Activated T-cell treated with anti-CD3 and anti-CD28 coated beads, Interleukin-2, amount 50 U/mL, for 1 hour (primary cell): ENCODE measurements at places on chromosomes 13 and 19.

DNA sequence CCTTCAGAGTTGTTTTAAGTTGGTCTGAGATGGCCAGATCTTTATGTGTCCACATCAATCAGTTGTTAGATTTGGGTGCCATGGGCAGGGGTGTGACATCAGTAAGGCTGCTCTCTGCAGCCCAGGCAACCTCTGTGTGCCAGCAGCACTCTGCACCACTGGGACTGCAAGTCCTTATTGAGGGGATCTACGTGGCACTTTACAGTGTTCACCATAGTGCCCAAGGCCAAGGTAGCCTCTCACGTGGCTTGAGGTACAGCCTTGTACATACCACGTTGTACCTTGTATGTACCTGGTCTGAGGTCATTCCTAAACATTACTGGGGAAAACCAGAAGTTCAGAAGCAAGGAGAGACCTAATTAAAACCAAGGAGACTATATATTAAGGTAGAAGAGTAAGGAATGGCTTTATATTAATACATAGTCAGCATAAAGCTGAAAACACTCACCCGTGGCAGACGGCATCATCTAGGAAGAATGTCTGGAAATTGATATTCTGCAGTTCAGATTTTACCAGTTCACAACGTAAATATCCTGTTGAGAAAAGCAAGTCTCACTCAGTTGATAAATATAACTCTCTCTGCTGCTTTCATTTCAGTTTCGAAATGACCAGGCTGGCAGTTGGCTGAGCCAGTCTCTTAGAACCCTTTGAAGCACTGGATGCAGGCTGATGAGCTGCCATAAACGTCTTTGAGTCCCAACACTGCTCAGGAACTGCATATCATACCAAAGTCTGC is 128.8 kb downstream of the ZDHHC20 start:
- no peak for DNase-seq

GRCh38 chr13:112968380-112968909 is 569 bp upstream of the MCF2L start:
- peak; percentile 64 for DNase-seq

- DNase-seq, result no peak
Observed at GRCh38 chr13:40818926-40819325, 29.5 kb downstream of the SLC25A15 start.

DNA sequence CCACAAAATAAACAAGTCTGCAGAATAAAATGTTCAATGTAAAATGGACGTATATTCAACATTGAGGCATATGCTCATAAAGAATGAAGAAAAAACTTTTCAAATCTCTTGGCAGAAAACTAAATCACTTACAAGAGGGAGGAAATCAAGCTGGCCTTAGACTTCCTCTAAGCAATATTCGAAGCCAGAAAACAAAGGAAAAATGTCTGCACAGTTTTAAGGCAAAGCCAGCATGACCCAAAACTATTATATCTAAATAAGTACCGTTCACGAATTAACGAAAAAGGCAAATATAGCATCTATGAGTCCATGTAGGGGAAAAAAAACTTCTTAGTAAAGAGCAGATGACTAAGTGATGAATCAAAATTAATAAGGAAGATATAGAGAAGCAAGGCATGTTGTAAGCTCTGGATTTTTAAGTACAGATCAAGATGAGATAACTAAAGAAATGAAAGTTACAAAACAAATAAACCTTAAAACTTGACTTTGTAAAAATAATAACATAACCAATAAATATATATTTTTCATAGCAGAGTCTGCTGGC is 101.3 kb downstream of the KCNRG start:
- DNase-seq, result no peak

GRCh38 chr19:49894879-49895565 is 1.7 kb downstream of the IL4I1 start:
- DNase-seq, result no peak

GRCh38 chr13:40665126-40666044 is 1.1 kb downstream of the FOXO1 start:
- peak; percentile 67 for DNase-seq

- DNase-seq, result no peak
Observed at GRCh38 chr19:52567921-52568320, 2.2 kb upstream of the ZNF701 start.

- DNase-seq, result no peak
Observed at GRCh38 chr13:66887088-66887487, 343.0 kb downstream of the PCDH9 start.

DNA sequence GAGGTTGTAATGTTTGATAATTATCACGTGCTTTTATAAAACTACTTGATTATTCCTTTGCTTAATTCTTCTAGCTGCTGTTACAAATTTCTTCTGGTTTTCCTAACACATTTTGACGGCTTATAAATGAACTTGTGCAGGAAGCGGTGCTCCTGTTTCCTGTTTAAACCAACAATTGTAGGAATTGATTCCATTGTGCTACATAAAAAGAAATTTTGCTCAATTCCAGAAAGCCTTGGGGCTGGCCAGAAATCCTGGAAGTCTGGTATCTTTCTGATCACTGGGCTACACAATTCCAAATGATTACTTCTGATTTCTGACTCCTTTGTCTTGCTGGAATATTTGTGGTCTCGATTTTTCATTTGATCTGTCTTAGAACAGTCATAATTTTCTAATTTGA is 14.9 kb downstream of the RFC3 start:
- DNase-seq, result no peak

DNA sequence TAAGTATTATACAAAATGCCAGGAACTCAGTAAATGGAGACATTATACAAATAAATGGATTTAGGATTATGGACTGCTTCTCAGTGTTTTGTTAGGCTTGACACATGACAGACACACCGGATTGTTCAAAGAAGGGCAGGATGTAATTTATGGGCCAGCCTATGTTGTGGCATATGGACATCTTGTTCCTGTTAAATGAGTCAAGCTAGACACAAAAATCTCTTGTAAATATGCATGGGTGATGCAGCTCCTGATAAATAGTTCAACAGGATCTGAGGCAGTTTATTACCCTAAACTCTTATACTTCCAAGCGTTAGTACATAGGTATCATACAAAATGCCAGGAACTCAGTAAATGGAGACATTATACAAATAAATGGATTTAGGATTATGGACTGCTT is 502.3 kb downstream of the TBC1D4 start:
- DNase-seq, result no peak

DNA sequence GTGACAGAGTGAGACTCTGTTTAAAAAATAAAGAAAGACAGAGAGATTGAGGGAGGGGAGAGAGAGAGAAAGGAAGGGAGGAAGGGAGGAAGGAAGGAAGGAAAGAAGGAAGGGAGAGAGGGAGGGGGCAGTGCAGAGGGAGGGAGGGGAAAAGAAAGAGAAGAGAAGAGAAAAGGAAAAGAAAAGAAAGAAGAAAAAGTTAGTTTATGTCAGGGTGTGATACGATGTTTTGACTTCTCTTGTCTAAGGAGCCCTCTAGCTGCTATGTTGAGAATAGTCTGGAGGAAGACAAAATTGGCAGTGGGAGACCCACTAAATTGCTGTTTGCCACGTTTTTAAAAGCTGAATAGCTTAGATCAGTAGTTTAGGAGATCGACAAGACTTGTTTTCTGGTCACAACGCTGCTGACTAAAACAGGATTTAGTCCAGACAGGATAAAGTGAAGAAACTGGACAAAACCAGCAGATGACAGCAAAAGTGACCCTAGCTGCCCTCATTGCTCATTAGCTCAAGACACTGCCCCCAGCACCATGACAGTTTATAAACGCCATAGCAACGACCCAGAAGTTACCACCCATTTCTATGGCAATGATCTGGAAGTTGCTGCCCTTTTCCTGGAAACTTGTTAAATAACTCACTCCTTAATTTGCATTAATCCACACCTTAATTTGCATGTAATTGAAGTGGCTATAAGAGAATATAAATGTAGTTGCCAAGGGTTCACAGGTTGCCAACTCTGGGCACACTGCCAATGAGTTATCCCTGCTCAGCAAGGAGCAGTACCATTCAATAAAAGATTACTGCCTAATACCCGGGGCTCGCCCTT is 11.1 kb downstream of the TEX101 start:
- no peak for DNase-seq

DNA sequence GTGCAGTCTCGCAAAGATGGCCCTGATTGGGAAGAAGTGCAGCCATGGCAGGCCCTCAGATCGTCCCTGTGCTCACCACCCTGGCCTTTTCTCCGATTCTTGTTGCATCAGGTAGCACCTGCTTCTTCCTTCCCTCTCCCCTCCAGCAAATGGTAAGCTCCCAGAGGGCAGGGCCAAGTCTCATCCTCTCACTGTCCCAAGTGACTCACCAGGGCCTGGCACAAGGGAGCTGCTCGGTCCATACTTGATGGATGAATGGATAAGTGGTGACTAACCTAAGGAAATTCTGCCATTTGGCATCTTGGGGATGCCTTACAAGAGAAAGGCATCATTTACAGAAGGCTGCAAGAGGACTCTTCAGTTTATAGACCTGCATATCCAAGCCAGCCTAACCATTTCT is 84.9 kb downstream of the ZIC5 start:
- DNase-seq, result no peak

- DNase-seq, result no peak
Observed at GRCh38 chr13:67042556-67042955, 187.6 kb downstream of the PCDH9 start.

DNA sequence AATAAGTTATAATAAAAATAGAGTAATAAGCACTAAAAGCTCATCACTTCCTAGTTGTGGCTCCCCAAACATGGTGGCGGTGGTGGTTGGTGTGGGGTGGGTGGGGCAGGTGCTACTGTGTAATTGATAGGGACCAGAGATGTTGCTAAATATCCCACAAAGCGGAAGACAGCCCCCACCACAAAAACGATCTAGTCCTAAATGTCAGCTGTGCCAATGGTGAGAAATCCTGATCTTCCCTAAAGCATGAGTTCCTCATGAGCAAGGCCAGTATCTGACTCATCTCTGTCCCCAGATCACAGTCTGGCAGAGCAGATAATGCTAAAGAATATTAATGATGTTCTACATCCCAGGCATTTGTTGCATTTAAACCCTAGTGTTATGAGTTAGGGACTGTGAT is 1.9 kb upstream of the EDDM13 start:
- no peak for DNase-seq

GRCh38 chr19:21750586-21751128 is 16.7 kb downstream of the ZNF100 start:
- DNase-seq, result no peak

DNA sequence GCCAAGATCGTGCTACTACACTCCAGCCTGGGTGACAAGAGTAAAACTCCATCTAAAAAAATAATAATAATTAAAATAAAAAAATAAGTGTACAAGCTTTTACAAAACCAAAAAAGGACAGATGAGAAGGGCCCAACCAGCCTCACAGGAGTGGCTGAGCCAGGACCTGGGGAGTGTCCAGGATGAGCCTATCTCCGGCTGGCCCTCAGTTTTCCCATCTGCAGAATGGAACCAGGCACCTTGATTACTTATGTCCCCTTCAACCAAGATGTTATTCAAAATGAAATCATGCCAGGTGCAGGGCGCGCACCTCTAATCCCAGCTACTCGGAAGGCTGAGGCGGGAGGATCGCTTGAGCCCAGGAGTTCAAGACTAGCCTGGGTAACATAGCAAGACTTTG is 9.5 kb upstream of the IFI30 start:
- no peak for DNase-seq

DNA sequence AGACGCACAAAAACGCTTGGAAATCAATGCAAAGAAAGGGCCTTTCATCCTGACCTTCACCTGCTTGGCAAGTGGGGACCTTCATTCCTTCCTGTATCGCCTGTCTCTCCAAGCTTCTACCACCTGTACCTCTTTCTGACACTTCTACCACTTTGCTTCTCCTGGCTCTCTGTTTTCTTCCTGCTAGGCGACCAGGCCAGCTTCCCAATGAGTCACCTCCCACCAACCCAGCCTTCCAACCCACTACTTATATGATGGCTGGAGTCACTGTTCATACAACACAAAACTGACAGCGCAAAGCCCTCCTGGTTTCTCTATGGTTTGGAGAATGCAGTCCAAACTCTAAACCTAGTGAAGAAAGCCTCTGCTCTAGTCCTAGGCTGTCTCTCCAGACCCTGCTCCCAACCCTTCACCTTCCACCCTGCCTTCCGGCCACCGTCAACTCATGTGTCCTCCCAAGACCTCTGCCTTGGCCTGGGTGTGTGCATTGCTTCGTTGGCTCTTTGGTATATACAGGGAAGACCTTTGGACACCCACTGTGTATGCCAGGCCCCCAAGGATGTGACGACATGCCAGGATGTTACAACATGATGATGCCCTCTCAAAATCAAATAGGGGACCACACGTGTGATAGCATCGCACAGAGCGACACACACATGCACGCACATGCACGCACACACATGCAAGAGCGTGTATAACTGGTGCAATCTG is 148.5 kb downstream of the STK24 start:
- no peak for DNase-seq

GRCh38 chr19:54606891-54607784 is 13.7 kb downstream of the LILRA1 start:
- no peak for DNase-seq

- DNase-seq, result no peak
Observed at GRCh38 chr13:110690516-110690915, 15.4 kb downstream of the CARS2 start.

- no peak for DNase-seq
Observed at GRCh38 chr13:26926371-26926770, 165.8 kb upstream of the GPR12 start.

DNA sequence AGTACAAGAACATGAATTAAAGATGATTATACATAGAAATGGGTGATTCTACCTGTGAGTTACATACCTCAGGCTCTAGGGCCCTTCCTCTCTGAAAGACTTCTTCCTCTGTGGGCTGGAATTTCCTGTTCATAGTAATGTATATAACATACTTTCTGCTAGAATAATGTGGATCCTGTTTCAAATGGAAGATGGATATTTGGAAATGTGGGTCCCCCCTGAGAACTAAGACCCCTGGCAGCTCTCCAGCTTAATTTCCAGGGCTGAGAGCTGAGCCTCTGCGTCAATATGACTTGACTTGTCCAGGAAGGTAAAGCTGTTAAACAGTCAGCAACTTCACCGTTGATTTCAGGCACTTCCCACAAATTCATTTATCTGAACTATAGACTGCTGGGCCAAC is 296.3 kb downstream of the NALCN start:
- DNase-seq, result no peak
